ENCODE measurements at places on chromosomes 11 and 22. TPM values are rescaled to one million over a fixed set of nuclear protein-coding genes. Genes with fewer than 3 reads are reported as not detected.

The MAP4K2 gene
- total RNA-seq, result 23.5 TPM

The MOGAT2 gene
- total RNA-seq, result not detected

The ABTB2 gene
- total RNA-seq, result 2.5 TPM

DNA sequence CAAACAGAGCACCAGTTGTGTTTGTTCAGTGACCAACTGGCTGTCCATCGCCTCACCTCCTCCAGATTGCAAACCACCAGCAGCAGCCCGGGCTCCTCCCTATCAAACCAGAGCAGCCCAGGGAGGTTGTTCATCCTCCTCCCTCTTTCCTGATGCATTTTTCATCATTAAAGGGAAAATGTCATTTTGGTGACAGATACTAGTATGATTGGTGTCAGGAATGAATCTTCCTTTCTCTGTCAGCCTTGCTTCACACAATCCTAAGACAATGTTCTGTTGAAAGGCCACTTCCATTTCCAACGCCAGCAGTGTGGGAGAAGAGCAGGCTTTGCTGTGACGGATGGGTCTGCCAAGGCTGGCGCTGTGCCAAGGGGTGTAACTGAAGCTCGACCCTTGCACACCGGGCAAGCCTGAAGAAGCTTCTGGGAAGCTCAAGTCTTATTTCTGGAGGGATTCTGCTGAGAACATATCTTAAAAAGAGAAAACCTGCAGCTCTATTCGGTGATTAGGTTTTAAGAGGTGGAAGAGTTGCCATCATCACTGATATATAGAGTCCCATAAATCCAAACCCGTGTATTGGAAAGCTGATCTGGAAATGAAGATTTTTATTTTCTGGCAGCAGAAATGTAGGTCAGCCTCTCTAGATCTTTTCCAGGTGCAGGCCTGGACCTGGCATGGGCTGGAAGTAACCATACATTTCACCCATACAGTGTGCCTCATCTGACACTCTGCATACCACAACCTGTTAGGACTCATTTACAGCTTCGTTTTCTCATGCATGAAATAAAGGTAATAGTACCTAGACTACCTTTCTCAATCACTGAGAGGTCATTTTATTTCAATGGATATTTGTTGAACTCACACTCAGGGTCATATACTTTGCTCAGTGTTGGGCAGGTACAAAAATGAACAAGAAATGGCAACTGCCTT lies 524.5 kb downstream of the NTM start:
- H3K4me1 ChIP-seq, result no peaks in the 10 kb centered on the region

- no peak overlapping the region for H3K4me3 ChIP-seq
- H3K27ac ChIP-seq, result no peak overlapping the region
- H3K4me1 ChIP-seq, result no peaks in the 10 kb centered on the region
- no peaks in the 10 kb centered on the region for H3K27me3 ChIP-seq
- DNase-seq, result no peak
These were observed 61.2 kb downstream of the FAT3 start for GRCh38 chr11:92285776-92286175.

GRCh38 chr11:1447845-1448825 lies 38.4 kb downstream of the MOB2 start:
- no peak overlapping the region for H3K27ac ChIP-seq
- no peak for DNase-seq
- no peaks in the 10 kb centered on the region for H3K27me3 ChIP-seq
- no peak overlapping the region for H3K4me3 ChIP-seq
- no peaks in the 10 kb centered on the region for H3K36me3 ChIP-seq
- no peaks in the 10 kb centered on the region for H3K4me1 ChIP-seq

DNA sequence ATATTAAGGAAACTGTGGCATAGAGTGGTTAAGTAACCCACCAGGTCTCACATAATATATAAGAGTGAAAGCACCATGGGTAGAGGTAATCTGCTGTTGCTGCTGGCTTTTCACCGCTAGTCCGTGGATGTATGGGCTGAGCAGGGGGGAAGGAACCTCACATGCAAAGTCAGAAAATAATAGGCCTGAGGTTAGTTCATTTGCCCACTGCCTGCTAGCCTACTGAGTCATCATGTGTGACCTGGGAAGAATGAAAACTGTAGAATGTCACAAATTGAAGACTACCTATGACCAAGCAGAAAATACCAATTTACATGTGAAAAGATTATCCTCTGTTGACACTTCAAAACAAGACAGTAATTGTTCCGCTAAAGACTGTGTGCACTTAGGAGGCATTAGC lies 560.1 kb upstream of the FAT3 start:
- H3K27me3 ChIP-seq, result no peaks in the 10 kb centered on the region
- H3K4me3 ChIP-seq, result no peak overlapping the region
- H3K4me1 ChIP-seq, result no peaks in the 10 kb centered on the region
- H3K27ac ChIP-seq, result no peak overlapping the region
- no peaks in the 10 kb centered on the region for H3K36me3 ChIP-seq

DNA sequence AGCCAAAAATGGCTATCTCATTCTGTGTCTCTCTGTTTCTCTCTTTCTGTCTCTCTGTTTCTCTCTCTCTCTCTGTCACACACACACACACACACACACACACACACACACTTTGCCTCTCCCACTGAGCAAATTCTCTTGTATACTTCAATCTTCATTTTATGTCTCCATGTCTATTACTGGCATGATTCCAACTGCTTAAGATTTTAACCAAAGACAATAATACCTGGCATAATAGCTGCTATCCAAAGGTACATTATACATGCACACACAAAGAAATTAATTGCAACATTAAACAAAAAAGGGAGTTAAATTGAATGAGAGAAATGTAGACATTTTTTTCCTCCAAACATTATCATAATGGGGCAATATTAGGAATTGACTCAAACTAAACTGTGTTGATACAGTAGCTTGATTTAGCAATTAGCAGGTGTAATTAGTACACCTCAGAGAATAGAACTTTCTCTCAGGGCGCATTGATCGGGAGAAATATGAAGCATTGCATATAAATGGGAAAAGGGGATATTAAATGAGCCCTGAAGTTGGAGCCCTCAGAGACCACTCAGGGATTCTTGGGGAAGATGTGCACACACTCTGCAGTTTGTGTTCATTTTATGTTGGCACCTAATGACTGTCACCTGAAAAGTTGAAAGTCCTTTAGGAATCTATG lies 17.4 kb upstream of the SLC1A2 start:
- H3K4me1 ChIP-seq, result no peaks in the 10 kb centered on the region
- H3K4me3 ChIP-seq, result no peak overlapping the region
- H3K36me3 ChIP-seq, result peaks cover 16% of the 10 kb centered on the region
